T-helper 1 cell (primary cell): ENCODE measurements at places on chromosomes 6 and 20.

DNA sequence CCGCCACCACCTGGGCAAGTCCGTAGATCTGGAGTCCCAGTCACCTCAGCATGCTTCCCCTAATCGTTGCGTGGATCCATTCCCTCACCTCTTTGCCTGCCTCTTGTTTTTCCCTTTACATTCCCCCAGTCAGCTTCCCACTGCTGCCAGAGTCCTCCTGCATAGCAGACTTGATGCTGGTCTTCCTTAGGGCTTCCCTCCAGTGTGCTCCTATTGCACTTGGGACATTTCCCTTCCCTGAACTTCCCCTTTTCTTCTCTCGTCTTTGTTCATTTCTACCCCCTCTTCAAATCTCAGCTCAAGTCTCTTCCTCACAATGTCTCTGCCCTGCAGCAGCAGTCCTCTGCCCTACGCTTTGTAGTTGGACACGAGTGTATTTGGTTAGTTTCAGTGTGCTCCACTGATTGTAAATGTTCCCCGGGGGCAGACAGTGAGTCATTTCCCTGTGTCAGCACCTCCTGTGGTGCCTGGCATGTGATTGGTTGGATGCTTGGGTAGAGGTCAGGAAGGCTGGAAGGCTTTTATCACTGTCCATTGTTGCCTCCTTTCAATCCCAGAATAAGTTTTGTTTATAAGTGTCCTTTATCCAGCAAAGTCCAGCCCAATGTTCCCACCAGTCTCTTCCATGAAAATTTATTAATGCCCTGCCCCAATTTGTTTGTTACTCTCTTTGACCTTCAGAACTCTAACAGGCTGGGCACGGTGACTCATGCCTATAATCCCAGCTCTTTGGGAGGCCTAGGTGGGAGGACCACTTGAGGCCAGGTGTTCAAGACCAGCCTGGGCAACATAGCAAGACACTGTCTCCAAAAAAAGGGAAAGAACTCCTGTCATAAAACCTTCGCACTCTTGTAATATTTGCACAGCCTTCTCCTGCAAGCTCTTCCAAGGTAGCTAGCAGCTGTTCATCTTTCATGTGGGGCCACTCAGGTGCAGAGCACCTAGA is 38.3 kb downstream of the FAM120B start:
- DNase-seq = no peak

GRCh38 chr6:138597336-138597735 is 98.0 kb upstream of the NHSL1 start:
- DNase-seq = no peak

GRCh38 chr20:58675146-58675584 is 17.4 kb upstream of the NPEPL1 start:
- DNase-seq = no peak

DNA sequence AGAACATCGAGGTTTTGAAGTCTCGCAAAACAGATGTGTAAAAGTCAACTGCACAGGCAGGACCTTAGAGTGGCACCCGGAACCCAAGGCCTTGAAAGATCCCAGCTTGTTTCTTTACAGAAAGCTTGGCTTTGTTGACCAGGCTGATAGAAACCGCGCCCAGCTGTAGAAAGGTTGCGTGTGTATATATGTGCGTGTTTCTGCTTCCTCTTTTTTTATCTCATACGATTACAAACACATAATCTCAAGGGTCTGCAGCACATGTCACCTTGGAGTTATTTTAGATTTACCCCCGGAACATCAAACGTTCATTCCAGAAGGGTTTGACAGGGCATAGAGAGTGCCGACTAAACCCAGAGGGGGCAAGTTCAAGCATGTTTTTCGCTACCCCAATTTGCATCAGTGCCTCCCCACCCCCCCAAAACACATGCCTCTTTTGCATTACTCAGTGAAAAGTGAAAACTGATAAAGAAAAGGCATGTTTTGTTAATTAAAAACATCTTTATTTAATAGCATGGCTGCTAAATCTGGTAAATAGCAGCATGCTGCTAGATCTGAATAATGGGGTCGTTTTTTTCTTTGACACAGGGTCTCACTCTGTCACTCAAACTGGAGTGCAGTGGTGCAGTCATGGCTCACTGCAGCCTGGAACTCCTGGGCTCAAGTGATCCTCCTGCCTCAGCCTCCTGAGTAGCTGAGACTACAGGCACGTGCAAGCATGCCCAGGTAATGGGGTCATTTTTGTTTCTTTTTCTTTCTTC is 33.2 kb upstream of the NCOA3 start:
- no peak for DNase-seq

DNA sequence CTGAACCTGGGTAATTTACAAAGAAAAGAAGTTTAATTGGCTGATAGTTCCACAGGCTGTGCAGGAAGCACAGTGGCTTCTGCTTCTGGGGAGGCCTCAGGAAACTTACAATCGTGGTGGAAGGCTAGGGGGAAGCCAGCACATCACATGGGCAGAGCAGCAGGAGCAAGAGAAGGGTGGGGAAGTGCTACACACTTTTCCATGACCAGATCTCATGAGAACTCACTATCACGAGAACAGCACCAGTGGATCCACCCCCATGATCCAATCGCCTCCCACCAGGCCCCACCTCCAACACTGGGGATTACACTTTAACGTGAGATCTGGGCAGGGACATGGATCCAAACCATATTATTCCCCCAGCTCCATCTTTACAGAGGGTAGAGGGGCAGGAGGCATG is 166.4 kb downstream of the NFATC2 start:
- DNase-seq = no peak

GRCh38 chr6:111837641-111838500 is 35.4 kb downstream of the FYN start:
- DNase-seq = no peak

- no peak for DNase-seq
These were observed 93.9 kb downstream of the PRND start for GRCh38 chr20:4815628-4816027.

DNA sequence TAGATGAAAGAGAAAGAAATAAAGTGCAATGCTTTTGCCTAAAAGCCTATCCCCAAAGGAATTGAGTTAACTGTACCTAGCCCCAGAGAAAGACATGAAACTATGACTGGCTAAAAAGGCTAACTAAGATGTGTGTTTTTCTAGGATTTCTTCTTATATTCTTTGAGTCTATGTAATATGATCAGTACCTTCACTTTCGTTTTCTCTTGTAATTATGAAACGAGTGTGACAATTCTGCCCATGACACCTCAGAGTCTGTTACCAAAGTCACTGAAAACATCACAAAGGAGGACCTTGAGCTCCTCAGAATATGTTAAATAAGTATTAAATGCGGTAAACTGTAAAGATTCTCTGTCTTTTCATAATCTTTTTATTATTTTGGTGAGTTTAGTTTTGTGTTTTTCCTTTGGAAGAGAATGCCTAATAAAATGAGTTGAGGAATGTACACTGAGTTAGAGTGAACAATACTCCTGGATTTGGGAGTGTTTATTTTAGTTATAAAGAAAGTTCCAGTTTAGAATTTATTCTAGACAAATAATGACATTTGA is 141.3 kb downstream of the FUT9 start:
- no peak for DNase-seq

- no peak for DNase-seq
These were observed 541.2 kb upstream of the JARID2 start for GRCh38 chr6:14704383-14705271.

- no peak for DNase-seq
These were observed 150.0 kb downstream of the CDC5L start for GRCh38 chr6:44537306-44538049.

DNA sequence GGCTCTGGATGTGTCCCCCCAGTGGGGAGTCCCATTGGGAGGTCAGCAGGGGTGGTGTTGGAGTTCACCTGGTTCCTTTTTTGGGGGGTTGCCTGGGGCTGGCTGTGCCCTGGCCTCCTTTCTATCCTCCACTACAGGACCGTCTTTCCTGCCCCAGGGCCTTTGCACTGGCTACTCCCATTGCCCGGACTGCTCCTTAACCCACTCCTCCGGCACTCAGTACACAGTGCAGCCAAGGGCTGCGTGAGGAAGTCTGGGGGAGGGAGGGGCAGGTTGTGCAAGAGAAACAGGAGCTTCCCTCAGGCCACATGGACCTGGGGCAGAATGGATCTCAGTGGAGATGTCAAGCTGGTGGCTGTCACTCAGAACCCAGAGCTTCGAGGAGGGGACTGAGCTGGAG is 429.3 kb upstream of the SULF2 start:
- no peak for DNase-seq

GRCh38 chr6:102068349-102068929 is 674.9 kb downstream of the GRIK2 start:
- no peak for DNase-seq
